Activated CD4-positive, alpha-beta T cell treated with anti-CD3 and anti-CD28 coated beads, Interleukin-2, Interleukin-6, amounts not matched to agents 100 ng/mL and 50 ng/mL, durations not matched to agents 16 hours and 8 hours (primary cell): ENCODE measurements at places on chromosomes 3 and 15.

GRCh38 chr3:124861041-124861440 is 26.1 kb downstream of the ITGB5 start:
- no peak for DNase-seq

- DNase-seq, result no peak
Measured at GRCh38 chr15:56047354-56047753, 53.9 kb upstream of the NEDD4 start.

GRCh38 chr15:69610277-69610676 is 157.7 kb downstream of the RPLP1 start:
- no peak for DNase-seq

GRCh38 chr3:6805236-6805635 is 55.7 kb upstream of the GRM7 start:
- no peak for DNase-seq

GRCh38 chr3:13976469-13976868 is 96.6 kb upstream of the WNT7A start:
- no peak for DNase-seq

DNA sequence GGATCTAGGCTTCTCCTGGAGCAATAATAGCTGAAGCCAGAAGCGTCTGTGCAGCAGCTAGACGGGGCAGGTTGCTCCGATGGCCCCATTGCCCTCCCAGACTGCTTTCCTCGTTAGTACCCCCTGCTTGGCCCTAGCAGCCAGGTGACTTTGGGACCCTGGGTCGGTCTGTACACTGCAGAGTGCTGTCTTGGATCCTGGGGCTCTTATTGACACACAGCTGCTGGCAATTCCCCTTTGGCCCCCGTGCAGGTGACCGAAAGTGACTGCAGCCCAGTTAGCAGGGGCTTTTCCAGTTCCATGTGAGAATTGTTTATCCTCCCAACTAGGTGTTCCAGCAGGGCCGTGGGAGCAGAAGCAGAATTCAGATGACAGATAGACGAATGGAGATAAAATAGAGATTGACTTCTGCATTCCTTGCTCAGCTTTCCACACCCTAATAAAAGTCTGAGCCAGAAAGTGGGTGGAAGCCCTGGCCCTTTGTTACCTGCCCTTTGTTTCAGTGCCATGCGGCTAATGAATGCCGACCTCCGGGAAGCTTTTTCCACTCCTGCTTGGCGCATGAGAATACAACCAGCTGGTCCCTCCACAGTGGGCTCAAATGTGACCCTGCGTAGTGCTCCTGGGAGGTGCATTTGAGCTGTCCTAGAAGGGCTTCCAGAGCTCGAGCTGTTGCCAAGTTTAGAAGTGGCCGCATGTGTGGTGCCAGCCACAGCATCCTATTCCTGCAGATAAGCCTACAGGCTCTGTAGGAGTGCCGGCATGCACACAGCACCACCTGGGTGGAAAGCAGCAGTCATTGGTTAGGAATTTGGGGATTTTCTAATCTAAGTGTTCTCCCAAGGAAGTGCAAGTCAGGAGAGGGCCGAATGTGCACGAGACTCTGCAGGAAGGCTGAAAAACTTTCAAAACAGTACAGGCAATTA is 94.4 kb downstream of the SLCO3A1 start:
- DNase-seq, result no peak

DNA sequence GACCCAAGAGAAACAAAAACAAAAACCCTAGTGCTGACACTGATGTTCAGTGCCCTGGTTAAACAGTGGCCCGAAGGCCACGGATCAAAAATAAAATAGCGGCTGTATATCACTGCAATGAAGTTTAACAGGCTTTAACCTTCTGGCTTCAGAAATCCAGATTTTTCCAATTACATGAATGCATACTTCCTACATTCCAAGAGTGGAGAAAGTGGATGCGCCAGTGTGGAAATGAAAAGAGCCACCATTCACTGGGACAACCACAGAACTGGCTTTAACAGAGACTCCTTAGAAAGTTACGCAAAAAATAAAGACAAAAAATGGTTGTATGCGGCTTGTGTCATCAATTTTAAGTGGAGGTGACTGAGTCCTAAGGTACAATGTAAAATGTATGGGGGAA is 522.2 kb downstream of the FHIT start:
- DNase-seq, result no peak

GRCh38 chr3:20958161-20958560 is 772.2 kb upstream of the SGO1 start:
- no peak for DNase-seq

DNA sequence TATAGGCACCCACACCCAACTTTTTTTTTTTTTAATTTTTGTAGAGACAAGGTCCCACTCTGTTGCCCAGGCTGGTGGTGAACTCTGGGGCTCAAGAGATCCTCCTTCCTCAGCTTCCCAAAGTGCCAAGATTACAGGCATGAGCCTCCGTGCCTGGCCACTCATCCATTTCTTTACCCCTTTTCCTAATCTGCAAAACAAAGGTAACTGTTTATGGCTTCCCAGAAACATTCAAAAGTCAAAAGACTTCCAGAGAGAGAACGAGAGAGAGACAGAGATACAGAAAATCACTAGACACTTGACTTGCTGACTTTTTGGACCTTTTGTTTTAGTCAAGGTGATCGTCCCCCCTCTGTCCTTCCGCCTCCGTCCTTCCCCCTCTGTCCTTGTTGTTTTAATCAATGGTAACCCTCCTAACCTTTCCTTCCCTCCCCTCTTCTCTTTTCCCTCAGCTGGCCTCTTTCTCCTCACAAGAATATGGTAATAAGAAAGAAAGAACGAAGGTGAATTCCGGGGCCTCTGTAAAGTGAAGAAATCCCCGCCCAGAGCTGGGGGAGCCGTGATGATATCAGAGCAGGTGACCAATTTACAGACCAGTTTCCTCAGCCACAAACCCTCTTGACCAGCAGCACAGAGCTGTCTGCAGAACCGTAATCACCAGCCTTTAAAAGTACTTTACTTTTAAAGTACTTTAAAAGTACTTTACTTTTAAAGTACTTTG is 21.9 kb downstream of the KLHL6 start:
- no peak for DNase-seq

GRCh38 chr3:194532591-194532990 is 45.8 kb upstream of the ATP13A3 start:
- DNase-seq, result no peak

DNA sequence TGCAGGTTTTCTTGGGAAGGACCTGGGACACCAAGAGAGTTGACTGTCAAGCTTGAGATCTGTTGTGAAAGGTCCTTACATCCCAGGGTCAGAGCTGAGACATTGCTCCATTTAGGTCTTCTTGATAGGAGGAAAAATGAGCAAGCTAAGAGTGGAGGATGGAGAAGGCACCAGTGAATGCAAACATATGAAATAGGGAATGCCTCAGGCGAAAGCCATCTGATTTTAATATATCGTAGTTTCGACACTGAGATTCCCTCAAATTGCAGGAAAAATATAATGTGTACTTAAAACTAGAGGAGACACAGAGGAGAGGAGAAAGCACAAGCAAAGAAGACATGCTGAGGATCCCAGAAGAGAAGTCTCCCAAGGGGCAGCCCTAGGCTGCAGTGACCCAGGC is 85.5 kb downstream of the TM4SF4 start:
- no peak for DNase-seq

- no peak for DNase-seq
Measured at GRCh38 chr3:124764746-124765145, 34.5 kb downstream of the UMPS start.

- no peak for DNase-seq
Measured at GRCh38 chr3:15462451-15462850, 35.1 kb downstream of the EAF1 start.

GRCh38 chr15:51801391-51801835 is 28.0 kb upstream of the TMOD3 start:
- peak; percentile 8 for DNase-seq

DNA sequence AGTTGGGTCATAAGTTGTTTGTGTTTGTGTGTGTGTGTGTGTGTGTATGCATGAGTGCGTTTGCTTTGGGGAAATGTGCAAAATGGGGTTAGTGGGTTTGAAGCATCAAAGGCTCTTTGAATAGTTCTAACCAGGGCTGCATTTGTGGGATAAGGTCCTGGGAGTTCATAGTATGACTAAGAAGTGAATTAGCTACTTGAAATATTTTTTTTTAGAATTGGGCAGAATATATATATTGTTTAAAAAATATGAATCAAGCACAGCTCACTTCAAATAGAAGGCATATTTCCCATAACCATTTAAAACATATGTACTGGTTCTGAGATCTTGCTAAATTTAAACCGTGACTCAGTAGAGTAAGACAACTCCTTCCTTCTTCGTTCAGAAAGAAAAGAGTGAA is 43.1 kb downstream of the IGF2BP2 start:
- no peak for DNase-seq

DNA sequence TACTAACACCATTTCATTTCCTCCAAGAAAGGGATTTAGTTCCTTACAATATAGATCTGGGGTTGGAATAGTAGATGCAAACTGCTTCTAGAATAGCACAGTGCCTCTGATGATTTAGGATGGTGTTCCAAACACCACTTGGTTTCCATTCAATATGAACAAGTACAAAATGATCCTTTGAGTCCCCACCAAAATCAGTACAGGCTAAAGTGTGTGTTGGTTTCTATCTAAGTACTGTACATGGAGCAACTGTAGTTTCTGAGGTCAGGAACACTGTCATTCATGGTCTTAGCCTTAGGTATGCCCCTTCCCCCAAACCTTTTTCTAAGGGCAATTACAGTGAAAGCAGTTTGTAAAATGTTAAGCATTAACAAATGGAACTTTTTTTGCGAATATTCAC is 162.3 kb downstream of the TNIK start:
- no peak for DNase-seq

GRCh38 chr3:153591561-153592245 is 429.7 kb downstream of the RAP2B start:
- no peak for DNase-seq

DNA sequence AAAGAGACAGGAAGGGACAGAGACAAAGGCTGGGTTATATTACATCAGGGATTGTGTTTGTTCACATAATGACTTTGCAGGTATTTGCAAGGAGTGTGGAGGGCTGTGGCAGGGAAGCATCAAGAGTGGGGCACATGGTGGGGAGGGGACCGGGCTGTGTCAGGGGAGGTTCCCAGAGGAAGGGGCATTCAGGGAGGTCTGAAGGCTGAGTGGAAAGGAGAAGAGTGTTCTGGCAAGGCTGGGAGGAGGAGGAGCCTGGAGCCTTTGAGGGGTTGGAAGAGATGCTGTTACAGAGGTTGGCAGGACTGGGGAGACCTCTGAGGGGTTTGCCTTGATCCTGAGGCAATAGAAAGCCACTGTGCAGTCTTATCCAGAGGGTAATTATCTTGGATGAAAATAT is 49.4 kb downstream of the EXOG start:
- DNase-seq, result no peak

GRCh38 chr15:33908406-33908805 is 59.9 kb upstream of the CHRM5 start:
- DNase-seq, result no peak

- no peak for DNase-seq
Measured at GRCh38 chr3:52352566-52352965, 36.4 kb downstream of the DNAH1 start.

DNA sequence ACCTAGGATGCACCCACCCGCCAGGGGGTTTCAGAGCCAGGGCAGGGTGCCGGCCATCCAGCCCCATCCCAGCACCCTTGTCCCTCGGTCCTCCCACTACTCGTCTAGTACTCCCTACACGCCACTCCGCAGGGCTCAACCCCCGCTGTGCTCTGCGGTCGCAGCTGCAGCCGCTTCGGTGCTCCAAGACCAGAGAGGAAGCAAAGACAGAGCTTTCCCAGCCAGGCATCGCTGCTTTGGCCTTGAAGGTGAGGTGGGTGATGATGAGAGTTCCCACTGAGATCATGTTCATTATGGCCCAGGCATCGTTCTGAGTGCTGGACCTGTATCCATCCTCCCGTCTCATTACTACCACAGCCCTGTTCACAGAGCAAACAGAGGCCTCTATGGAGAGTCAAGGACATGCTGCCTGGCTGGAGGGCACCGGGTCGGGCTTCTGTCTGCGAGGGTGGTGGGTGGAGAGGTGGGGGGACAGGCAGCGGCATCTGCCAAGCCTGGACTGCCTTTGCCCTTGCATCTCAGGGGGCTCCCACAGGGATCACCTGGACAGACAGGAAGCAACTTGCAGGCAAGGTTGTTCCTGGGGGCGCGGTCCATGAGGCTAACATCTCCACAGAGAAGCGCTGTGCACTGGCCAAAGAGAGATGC is 66.9 kb downstream of the KLF13 start:
- no peak for DNase-seq

- no peak for DNase-seq
Measured at GRCh38 chr15:82043796-82044372, 1.9 kb downstream of the MEX3B start.

- no peak for DNase-seq
Measured at GRCh38 chr15:95715906-95716656, 614.4 kb upstream of the NR2F2 start.

DNA sequence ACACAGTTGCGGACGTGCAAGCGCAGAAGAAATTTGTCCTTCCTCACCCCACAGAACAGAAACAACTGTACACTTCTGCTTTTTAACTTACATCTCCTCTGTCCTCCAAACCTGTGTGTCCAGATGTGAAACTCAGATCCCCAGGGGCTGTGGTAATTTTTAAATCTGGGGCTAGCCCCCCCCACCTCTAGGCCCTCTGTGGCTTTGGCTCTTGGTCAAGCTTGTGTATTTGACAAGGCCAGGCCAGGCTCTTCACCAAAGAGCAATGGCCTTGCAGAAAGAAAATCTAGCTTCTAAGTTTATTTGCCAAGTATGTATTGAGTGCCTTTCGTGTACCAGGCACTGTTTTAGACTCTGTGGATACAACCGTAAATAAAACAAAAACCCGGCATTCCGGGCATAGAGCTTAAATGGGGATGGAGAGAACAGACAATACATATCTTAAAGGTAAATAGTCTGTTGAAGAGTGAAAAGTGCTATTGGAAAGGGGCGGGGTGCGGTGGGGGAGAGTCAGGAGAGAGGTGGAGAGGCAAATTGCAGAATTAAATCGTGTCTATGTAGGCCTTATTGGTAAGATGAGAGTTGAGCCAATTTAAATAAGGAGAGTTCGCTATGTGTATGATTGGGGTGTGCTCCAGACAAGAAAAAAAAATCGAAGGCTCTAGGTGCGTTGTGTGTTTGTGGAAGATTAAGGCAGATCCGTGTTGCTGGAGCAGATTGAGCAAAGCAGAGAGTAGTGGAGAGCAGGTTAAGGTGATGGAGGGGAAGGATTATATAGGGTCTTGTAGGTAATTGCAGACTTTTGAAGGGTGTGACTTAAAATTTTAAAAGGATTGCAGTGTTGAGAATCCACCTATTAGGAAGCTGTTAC is 781 bp upstream of the DPH6 start:
- no peak for DNase-seq

GRCh38 chr3:10495003-10495402 is 10.4 kb downstream of the ATP2B2 start:
- DNase-seq, result no peak

DNA sequence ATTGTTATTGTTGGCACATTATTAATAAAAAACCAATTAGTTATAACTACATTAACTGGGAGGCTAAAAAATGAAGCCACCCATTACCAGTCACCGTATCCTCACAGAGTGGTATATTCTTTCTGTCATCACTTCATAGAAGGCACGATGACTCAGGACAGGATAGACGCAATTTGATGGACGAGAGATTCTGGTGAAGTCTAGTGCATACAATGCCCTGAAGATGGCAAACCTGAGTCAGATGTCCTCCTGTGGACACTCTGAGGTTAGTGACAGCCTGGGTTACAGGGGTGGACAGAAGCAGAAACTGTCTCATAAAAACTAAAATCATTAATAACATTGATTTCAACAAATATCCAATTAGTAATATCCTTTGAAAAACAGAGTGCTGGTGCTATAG is 150.3 kb downstream of the SLC9A9 start:
- no peak for DNase-seq

- DNase-seq, result no peak
Measured at GRCh38 chr3:155283092-155284056, 10.1 kb downstream of the STRIT1 start.

GRCh38 chr3:152192050-152192449 is 76.7 kb upstream of the MBNL1 start:
- no peak for DNase-seq
